ENCODE measurements at places on chromosomes 12 and 14.

DNA sequence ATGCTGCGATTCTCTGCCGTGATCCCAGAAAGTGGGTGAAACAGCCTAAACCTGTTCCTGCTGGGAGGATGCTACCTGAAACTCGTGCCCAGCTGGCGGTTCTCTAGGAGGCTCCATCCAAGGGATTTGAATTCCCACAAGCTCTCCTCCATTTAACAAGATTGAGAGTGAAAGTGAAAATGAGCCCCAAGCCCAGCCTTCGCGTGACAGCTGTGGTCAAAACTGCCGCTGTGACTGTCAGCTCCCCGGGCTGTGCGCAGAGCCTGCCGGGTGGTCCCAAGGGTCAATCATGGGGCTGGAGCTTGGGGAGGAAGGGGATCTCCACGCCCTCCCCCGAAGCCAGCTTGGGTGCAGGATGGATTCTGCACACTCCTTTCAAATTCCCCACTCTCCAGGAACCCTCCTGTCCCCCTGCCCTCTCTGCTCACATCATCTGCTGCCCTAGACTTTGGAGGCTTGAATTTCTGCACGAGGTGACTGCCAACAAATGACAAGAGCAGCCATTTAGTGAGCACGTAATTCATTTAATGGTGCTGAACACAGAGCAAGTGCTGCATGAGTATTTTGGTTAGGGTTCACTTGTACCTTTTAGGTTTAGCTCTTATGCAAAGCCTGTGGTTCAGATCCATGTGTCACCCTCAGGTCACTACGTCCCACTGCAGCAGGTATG lies 5.3 kb downstream of the ASB2 start:
- DNase-seq, result peak; percentile 54

GRCh38 chr12:81257947-81258551 lies 180.2 kb downstream of the ACSS3 start:
- DNase-seq, result no peak

DNA sequence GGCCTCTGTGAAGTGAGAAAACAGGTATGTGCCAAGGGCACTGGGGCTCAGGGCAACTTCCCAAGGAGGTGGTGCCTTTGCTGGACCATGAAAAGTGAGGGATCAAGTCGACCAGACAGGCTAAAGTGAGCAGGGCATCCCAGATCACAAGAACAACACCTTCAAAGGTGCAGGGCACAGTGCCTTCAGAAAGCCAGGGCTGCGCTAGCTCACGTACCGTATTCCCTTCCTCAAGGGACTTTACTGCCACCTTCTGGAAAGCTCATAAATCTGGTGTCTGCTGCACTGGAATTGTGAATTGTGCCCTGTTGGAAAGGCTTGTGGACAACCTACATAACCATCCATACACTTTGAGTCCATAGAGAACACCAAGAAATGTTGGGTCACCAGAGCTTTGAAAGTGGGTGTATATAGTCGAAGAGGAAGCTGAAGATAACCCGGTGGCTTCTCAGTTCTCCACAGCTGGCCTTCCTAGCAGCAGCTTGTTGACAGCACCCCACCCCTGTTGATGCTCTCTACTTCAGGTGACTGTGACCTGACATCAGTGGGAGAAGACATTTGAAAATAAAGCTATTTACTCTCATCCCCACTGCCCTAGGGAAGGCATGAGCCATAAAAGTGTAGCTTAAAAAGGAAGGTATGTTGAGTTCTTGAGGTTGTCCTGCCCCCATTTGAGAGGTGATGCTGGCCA lies 24.5 kb downstream of the FIGNL2 start:
- no peak for DNase-seq

DNA sequence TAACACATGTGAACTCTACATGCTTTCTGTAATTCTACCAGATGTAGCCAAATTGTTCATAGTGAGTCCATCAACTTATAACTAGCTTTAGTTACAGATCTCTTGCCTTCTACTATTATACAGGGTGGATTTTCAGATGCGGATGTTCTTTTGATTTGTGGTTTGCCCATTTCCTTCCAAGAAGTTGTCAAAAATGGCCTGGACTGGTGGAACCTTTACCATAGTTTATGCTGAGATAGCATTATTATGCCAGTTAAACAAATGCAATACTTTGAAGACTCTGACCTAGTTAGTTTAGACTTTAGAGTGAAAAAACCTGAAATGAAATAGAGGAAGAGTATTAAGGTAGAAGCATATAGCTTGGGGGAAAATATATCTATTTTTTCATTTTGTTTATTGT lies 27.4 kb upstream of the CFL2 start:
- DNase-seq, result no peak

DNA sequence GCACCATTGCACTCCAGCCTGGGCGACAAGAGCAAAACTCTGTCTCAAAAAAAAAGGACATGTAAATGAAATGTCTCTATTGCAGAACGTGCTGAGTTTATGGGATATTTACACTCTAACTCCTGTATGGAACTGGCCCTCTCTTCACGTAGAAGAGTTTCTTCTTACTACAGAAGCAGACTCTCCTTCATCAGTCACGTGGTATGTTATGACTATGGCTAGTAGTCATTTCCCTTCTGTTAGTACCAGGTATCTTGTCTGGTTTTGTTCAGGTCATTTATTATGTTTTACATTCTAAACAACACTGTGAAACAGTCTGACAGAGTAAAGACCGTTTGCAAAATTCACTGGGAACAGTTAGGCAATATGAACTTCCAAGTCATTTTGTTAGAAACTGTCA lies 20.3 kb downstream of the KNTC1 start:
- DNase-seq, result no peak

DNA sequence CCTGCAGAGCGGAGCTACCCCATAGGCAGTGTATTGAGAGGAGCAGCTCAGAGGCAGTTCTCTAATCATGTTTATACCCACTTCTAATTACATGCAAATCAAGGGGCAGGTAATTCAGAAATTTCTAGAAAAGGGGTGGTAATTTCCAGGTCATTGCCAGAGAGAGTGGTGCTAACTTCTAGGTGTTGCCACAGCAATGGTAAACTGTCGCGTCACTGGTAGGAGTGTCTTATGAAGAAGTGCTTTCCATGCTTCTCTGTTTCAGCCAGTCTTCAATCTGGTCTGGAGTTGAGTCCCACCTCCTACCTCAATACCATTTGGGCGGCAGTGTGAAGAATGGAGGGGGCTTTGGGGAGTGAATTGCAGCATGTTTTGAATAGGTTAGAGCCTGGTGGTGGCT lies 8.5 kb upstream of the AMN1 start:
- DNase-seq, result no peak

- DNase-seq, result no peak
Measured at GRCh38 chr12:579420-580110, 83.7 kb downstream of the NINJ2 start.

GRCh38 chr12:47779301-47779942 lies 6.4 kb downstream of the SLC48A1 start:
- DNase-seq, result peak; percentile 95

DNA sequence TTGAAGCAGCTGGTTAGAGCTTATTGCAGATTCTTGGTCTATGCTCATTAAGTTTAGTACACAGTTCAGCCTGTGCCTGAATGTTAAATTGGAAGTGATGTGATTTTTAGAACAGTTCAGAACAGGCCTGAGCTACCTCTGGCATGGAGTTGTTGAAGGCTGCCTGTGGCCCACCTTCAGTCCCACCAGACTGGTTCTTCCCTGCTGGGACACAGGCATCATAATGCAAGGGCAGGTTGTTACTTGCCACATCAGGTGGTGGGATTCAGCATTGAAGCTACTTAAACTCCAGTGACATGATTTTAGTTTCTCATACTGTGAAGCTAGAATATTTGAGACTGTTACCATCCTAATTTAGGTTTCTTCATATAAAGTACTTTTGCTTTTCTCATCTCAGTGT lies 49.4 kb downstream of the PROX2 start:
- DNase-seq, result no peak

- no peak for DNase-seq
Measured at GRCh38 chr14:65312859-65313258, 99.7 kb upstream of the FUT8 start.

Data from activated gamma-delta T cell treated with Interleukin-2 at 50 U/mL for 16 hours (primary cell).